SK-N-MC (cell line): ENCODE measurements at places on chromosomes 7 and 10.

DNA sequence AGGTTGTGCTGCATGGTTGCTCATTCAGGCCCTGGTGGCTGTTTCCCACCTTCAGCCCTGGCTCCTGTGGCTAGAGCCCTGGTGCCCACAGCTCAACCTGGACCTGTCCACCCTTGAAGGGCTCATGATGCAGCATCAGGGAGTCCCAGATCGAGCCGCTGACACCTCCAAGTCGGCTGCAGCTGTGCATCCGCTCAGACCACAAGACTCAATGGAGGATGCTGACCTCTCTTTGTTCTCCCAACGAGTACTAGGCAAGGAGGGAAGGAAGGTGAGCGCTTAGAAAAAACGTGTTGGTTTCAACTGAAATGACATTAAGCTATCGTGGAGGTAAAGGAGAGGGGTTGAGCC, 9.5 kb upstream of the C10orf95 start:
- no peak for DNase-seq

DNA sequence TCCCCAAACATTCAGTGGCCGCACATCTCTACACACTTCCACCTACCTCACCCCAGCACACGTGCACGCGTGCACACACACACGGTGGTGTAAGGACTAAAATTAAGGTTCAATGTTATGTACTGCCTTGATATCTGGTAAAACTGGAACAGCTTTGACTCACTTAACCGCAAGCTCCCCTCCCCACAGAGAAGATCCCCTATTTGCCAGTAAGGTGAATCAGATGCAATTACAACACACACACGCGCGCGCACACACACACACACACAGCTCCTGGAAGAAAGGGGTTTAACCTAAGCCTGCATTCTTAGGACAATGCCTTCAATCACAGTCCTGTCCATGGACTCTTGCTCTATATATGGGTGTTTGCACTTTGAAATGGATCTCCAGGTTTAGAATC, 25.5 kb upstream of the VPS41 start:
- DNase-seq, result no peak

DNA sequence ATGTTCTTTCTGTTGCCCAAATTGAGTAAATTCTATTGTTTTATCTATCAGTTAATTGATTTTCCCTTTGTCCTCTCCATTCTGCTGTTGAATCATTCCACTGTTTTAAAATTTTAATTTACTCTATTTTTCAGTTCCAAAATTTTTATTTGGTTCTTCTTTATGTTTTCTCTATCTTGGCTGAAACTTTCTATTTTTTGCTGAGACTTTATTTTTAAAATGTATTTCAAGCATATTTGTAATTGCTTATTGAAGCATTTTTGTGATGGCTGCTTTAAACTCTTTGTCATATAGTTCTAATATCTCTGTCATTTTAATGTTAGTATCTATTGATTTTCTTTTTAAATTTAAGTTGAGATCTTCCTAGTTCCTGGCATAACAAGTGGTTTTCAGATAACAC, 60.5 kb downstream of the OR13A1 start:
- DNase-seq, result no peak

- DNase-seq, result no peak
Observed at GRCh38 chr10:58393317-58393716, 8.1 kb downstream of the TFAM start.

DNA sequence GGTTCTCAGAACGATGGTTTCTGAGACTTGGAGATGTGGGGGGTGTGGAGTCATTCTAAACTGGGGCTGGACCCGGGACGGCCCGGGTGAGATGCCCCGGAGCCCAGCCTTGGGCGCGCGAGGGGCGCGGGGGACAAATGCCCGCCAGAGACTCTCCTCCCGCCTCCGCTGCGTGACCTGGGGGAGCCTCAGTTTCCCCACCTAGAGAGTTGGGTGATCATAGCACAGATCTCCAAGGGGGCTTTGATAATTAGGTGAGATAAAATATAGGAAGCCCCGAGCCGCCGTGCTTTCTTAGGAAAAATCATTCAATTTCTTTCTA, 658 bp upstream of the FZD8 start:
- DNase-seq, result no peak

DNA sequence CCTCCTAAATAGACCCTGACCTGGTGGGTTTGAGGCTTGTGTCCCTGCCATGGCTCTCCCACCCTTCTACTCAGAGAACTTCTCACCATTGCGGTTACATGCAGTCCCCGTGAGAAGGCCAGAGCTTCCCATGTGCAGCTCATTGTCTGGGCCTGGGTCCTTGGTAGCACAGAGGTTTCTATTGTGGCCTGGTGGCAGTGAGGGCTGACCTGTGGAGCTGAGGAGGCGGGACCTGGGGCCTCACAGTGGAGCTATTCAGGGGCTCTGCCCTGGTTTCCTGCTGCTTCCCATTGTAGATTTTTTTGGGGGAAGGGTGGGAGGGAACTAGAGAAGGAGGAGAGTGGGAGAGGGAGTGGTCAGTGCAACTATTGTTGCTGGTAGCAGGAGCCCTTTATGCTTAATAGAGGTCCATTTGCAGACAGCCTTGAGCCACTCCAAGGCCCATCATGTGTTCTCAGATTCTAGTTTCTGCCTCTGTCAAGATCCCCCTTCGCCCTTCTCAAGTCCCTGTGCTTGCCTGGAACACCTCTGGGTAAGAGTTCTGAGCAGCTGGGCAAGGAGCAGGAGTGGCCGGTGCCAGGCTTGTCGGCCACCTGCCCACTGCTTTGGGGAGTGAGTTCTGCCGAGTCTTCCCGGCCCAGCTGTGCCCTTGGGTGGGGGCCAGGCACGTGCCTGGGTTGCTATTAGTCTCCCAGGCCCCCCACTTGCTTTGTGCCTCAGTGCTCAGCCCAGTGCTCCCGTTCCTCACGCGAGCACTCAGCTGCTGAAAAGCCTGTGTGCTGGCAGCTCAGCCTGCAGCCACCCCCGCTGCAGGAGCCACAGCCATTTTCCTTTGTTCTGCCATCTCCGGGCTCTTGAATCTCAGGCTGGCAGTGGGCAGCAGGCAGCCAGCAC, 10.7 kb downstream of the TSPAN14 start:
- no peak for DNase-seq

- no peak for DNase-seq
Observed at GRCh38 chr7:2212906-2213305, 19.8 kb downstream of the MAD1L1 start.

- no peak for DNase-seq
Observed at GRCh38 chr7:114392686-114393085, 21.9 kb upstream of the FOXP2 start.

DNA sequence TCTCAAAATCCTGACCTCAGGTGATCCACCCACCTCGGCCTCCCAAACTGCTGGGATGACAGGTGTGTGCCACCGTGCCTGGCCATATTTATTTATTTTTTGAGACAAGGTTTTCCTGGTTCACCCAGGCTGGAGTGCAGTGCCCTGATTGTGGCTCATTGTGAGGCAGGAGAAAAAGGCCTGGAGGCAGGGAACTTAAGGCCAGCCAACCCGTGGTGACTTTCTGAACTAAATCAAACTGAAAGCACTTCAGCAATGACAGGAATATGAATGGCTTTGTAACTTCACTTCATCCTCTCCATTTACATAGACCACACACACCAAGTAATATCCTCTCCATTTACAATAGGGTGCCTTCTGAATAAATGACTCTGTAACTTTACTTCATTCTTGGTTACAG, 124.4 kb downstream of the CCDC3 start:
- DNase-seq, result no peak

DNA sequence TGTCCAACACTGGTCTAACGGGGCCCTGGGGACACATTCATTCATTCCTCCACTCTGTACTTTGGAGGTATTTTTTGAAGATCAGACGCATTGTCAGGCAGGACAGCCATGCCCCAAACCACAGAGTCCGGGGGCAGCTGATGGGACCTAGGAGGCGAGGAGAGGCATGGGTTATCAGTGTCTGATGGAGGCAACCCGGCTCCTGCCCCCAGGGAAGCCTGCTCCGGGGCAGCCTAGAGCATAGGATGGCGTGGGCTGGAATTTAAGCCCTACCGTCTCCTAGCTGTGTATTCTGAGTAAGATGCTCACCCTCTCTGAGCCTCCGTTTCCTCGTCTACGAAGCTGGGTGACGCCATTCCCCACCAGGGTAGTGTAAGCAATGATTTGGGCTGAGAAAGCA, 55.4 kb upstream of the ELN start:
- DNase-seq, result no peak

GRCh38 chr10:112580267-112580666, 133.3 kb downstream of the VTI1A start:
- no peak for DNase-seq

- DNase-seq, result no peak
Observed at GRCh38 chr7:52500841-52501240, 534.6 kb upstream of the POM121L12 start.

DNA sequence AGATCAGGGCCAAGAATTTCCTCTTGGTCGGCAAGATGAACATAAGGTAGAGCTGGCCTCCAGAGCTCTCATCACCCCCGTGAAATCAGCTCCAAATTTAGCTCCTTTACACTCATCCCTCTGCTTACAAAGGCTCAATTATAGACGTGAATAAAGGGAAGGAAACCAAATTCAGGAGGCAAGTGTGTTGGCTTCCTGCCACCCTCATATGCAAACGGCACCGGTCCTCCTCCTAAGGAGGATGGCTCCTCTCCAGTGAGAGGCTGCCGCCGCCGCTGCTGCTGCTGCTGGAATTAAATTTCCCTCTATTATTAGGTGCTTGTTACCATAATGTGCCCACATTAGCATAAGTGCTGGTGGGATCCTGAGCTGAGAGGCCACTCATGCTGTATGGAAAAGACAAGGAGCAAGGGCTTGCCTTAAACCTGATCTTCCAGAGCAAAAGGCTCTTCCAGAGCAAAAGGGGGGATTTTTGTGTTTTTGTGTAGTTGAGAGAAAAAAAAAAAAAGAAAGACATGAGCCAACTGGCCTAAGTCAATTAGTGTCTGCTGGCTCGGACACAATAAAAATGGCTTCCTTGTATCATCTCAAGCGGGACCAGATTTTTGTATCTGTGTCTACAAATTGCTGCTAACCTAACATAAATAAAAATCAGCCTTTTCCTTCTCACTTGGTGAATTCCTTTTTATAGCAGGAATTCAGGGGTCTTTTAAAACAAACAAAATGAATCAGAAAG, 68.4 kb downstream of the CDHR3 start:
- DNase-seq, result peak; percentile 84

DNA sequence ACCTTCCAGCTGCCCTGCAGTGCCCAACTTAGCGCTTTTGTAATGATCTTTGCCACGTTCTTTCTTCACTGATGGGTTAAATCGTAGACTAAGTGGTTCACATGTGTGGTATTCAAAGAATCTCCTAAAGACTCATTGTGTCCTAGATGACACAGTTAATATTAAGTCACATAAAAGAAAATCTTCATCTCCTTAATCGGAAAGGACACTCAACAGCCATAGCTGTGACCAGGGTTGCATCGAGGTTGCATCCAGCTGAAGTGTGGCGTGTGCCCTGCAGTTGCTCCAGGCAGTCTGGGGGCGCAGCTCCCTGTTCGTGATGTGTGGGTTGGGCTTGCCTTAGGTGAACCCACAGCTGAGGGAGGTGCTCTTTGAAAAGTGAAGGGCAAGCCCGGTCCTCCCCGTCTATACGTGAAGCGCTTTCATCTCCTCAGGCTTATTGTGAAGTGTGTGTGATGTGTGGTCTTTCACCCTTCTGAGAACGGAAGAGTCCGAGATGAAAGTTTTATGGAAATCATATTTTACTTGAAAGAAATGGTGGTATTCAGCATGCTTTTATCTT, 122.7 kb downstream of the TRRAP start:
- no peak for DNase-seq

DNA sequence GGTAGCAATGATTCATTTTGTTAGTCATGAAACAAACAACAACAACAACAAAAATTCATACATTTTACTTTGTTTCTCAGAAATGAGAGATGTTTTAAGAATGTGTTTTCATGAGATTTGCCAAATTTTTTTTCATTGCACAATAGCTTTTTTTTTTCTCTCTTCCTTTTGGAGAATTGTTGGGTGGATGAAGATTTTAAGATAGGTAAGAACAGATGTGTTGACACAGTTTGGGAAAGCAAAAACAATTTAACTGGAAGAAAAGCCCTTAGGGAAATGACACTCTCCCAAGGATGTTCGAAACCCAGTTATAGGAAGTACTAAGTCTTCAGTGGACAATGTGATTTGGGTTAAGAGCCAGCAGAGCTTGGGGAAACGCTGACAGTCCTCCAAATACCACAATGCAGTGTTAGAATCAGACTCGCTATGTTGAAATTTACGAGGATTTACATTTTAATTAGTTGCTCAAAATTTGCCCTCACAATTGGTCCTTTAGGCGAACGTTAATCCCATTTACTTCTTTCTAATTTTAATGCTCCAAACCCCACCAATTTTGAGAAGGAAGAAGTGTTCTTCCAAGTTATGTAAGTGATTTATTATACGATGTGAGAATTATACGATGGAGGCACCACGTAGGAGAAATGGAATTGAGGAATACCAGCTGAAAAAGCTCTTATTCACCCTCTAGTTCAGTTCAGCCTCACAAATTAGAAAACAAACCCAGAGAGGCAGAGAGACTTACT, 61.2 kb downstream of the HHEX start:
- no peak for DNase-seq

DNA sequence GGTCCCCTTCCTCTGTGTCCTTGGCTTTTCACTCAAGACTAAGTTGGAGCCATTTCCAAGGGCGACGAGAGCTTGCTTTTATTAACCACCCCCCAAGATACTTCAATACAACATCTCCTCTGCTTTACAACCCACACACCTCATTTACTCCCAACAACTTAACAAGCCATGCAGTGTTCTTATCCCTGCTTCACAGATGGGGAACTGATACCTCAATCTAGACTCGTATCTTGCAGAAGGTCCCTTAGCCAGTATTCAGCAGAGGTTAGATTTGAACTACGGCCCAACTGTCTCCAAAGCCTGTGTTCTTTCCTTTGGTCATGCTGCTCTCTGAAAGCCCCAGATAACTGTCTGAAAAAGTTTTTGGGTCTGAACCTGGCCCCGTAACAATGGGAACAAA, 444.8 kb downstream of the GRID1 start:
- DNase-seq, result no peak

DNA sequence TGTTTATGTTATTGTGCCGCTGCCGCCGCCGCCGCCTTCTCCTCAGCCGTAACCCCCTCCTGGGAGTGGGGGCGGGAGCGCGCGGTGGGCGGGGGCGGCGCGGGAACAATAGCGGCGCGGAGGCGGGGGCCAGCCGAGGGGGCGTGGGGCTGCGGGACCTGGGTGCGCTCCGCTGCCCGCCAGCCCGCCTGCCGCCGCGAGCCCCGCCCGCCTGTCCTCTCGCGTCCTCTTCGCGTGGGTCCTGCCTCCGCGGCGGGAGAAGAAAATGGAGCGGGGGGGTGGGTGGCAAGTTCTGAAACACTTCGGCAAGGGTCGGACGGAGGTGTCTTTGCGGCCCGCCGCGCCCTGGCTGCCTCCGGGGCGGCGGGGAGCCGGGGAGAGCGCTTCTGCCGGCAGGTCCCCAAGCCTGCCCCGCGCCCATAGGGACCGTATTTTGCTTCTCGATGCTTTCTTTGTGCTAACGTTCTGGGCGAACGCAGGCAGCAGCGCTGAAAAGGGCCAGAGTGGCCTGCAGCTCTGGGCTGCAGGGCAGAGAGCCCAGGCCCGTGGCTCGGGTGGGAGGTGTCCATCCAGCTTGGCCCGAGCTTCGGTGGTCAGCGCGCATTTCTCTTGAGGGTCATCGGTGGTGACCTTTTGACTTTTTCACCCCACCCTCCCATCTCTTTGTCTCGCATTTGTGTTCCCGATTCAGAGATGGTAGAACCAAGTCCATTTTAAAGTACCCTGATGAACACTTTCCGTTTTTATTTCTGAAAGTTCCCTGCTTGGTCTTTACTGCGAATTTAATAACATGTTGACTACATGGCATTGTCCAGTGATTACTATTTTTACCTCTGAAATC, 613 bp downstream of the MAPK8 start:
- DNase-seq, result no peak

GRCh38 chr7:22856416-22856815, 33.8 kb upstream of the TOMM7 start:
- DNase-seq, result no peak
